ENCODE measurements at places on chromosomes 13 and 19. TPM values are rescaled to one million over a fixed set of nuclear protein-coding genes. Genes with fewer than 3 reads are reported as not detected.

DNA sequence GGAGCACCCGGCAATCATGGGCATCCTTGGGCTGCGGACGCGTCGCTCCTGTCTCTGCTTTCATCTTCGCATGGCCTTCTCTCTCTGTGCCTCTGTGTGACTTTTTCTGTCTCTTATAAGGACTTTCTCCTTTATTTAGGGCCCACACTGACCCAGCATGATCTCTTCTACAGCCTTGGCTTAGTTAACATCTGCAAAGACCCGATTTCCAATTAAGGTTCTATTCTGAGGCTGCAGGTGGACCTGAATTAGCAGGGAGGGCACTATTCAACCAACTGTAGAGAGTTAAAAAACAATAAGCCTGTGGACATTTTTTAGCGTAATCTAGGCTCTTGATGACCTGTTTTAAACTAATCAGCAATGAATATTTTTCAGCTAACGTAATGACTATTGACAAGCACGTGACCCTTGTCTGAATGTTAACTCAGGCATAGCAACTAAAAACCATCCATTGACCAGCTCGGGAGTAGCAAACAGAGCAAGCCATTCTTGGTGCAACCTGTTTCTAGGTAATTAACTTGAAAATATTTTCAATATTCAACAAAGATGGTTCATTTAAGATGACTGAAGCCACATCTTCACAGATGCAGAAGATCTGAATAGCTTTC, 15.2 kb downstream of the F10 start:
- H3K27ac ChIP-seq: no peak overlapping the region
- H3K4me1 ChIP-seq: no peaks in the 10 kb centered on the region
- peaks cover 7% of the 10 kb centered on the region for H3K27me3 ChIP-seq

DNA sequence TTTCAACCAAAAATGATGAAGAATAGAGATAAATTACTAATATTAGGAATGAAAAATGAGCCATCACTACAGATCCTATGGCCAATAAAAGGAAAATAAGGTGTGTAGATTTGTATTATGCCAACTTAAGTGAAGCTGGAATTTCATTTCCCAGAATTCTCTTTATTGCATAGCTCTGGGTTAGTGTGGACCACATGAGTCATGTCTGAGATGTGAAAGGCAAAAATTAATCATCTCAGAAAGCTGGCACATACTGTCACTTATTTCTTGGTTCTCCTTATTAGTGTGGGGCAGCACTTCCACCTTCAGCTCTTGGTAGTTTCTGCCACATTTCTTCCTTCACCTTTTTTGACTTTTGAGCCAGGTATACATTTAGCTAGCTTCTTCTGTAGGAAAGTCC, 82.6 kb downstream of the KATNAL1 start:
- peaks cover 40% of the 10 kb centered on the region for H3K36me3 ChIP-seq
- H3K4me3 ChIP-seq: peak overlapping the region; percentile 52
- H3K27me3 ChIP-seq: no peaks in the 10 kb centered on the region
- peak; percentile 6 for DNase-seq
- peak overlapping the region; percentile 74 for H3K27ac ChIP-seq
- H3K4me1 ChIP-seq: peaks cover 22% of the 10 kb centered on the region

DNA sequence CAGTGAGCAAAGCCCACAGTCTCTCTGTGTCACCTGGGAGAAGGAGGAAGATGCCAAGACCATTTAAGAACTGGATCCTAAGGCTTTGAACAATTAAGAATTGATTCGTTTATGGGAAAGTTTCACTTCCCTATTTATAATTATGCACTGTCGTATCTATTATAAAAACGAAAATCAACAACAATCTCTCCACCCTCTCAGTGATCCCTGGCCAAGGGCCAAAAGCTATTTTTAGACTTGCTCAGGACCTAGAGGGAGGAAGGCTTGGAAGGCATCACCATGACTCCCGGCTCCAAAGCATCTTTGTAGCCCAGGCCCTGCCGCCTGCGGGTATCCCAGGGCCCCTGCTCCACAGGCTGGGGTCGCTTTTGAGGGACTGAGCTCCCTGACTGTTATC, 1.3 kb downstream of the RHPN2 start:
- no peak overlapping the region for H3K4me3 ChIP-seq
- no peak for DNase-seq
- no peak overlapping the region for H3K27ac ChIP-seq
- peaks cover 27% of the 10 kb centered on the region for H3K27me3 ChIP-seq

GRCh38 chr19:45200568-45200967, 22.0 kb downstream of the BLOC1S3 start:
- H3K4me3 ChIP-seq: no peak overlapping the region
- no peak overlapping the region for H3K27ac ChIP-seq
- H3K36me3 ChIP-seq: no peaks in the 10 kb centered on the region
- H3K4me1 ChIP-seq: no peaks in the 10 kb centered on the region
- no peaks in the 10 kb centered on the region for H3K27me3 ChIP-seq
- DNase-seq: no peak

DNA sequence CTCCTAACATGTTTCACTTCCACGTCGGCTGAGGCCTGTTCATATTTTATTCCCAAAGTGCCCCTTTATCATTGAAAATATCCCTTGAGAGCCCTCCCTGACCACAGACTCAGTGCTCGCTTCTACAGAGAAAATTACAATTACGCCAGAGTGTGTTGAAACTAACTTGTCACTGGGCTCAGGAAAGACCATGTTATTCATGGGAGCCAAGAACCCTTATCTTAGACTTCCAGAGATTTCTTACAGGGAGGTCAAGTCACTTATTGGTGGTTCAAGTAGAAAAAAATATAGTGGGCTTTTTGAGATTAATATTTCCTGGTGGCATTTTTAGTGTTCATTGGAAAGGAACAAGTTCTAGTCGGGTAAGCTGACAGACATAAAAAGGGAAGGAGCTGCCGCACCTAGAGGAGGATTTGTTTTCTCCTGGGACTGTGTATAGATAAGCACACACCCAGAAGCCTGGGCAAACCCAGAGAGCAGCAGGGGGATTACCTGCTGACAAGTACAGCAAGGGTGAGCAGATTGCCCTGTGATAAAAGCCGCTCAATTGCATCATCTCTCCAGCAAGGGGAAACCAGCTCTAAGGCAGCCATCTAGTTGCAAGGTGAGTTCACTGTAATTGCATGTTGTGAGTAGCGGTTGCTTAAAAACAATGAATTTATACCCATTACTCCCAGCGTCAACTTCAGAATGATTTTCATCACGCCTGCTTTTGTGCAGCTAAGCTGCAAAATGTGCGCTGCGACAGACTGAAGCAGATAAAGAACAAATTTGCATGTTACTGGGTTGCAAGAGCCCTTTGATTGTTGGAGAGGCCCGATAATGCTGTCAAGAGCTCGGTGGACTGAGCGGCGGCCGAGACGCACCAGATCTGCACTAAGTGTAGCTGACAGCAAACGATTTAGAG, 46.2 kb downstream of the DCT start:
- peak; percentile 61 for DNase-seq
- no peaks in the 10 kb centered on the region for H3K27me3 ChIP-seq
- H3K4me3 ChIP-seq: peak overlapping the region; percentile 41
- peaks cover 42% of the 10 kb centered on the region for H3K4me1 ChIP-seq

- H3K36me3 ChIP-seq: no peaks in the 10 kb centered on the region
- peak within 1 kb of the TSS; percentile 89 for H3K4me3 ChIP-seq
- H3K27ac ChIP-seq: no peak within 1 kb of the TSS
Measured at GRCh38 chr19:50723069-50723468, at the start of gene CLEC11A. Gene CLEC11A, plus strand, starts transcription at chr19:50723364. Its CDS starts 162 bp downstream, at chr19:50723526.

MATK gene
- total RNA-seq: 15.5 TPM

HSD17B14 gene
- total RNA-seq: 2.0 TPM

ZNF724 gene
- total RNA-seq: 12.7 TPM

KLC3 gene
- total RNA-seq: 0.22 TPM

ZNF536 gene
- total RNA-seq: 0.56 TPM

GPR12 gene
- total RNA-seq: not detected

EID2B gene
- total RNA-seq: 4.5 TPM
